ENCODE measurements at places on chromosomes 5 and 9. TPM values are rescaled to one million over a fixed set of nuclear protein-coding genes. Genes with fewer than 3 reads are reported as not detected.
A peak's percentile ranks its signal among the peaks of the same experiment; 100 is the strongest.

DNA sequence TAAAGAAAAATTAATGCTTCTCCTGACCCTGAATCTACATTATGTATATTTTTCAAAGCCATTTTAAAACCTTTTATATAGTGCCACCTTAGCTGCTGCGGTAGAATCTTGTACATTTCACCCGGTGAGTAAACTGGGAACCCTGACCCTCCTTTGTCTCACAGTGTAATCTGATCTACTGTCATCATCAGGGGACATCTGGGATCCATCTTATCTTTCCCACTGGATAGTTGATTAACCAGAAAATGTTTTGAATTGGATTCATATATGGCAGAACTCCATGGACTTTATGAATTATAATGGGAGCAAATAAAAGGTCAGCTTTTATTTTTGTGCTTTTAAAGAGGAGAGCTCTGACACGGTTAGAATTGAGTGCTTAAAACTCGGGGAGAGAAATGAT lies 95.0 kb downstream of the ADAMTSL1 start:
- H3K36me3 ChIP-seq: no peaks in the 10 kb centered on the region
- no peak overlapping the region for H3K27ac ChIP-seq
- H3K4me3 ChIP-seq: no peak overlapping the region
- peaks cover 13% of the 10 kb centered on the region for H3K4me1 ChIP-seq

GRCh38 chr9:82037126-82037525 lies 48.6 kb downstream of the SPATA31D1 start:
- no peaks in the 10 kb centered on the region for H3K4me1 ChIP-seq
- H3K27ac ChIP-seq: no peak overlapping the region
- H3K36me3 ChIP-seq: no peaks in the 10 kb centered on the region
- DNase-seq: no peak
- no peak overlapping the region for H3K4me3 ChIP-seq

- no peak for DNase-seq
- no peak overlapping the region for H3K27ac ChIP-seq
- H3K4me3 ChIP-seq: no peak overlapping the region
- no peaks in the 10 kb centered on the region for H3K36me3 ChIP-seq
Measured at GRCh38 chr5:95899829-95900228, 61.8 kb downstream of the ELL2 start.

DNA sequence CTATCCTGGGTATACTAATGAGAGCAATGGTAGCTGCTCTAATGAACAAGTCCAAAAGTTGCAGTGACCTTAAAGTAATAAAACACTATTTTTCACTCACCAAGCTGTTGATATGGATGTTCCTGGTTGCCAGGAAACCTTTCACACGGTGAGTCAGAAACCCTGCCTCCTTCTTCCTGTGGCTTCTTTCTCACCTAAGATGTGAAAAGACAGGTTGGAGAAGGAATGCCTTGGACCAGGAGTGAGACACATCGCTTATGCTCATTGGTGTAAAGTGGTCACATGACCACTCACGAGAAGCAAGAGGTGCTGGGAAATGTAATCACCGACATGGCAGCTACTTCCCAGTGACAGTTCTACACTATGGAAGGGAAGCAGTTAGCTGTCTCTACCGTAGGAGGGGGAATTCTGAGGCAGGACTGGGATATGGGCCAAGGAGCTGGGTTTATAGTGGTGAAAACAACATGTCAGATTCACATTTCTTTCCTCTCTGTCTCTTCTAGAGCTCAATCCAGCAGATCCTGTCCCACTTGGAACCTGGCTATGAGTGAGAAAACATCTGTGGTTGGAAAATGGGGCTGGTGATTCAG lies 320.4 kb upstream of the KLF4 start:
- peaks cover 4% of the 10 kb centered on the region for H3K4me1 ChIP-seq
- no peaks in the 10 kb centered on the region for H3K36me3 ChIP-seq
- peak; percentile 18 for DNase-seq
- no peak overlapping the region for H3K4me3 ChIP-seq
- no peaks in the 10 kb centered on the region for H3K27me3 ChIP-seq
- no peak overlapping the region for H3K27ac ChIP-seq

DNA sequence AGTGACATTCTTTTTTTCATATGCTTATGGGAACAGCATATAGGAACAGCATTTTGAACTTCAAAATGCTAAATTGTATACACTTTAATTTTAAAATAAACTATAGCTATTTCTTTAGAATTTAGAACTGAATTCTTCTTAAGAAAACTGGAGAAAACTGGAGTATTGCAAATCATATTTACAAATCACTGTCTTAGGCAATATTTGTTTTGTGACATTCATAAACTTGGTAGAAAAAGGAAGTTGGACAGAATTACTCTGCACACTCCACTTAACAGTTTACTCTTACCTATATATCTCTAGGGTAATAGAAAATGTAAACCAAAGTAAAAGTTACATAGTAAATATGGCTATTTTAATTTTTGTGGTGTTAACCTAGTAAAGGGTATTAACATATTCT lies 3.1 kb downstream of the DMRTA1 start:
- H3K27ac ChIP-seq: no peak overlapping the region
- peaks cover 22% of the 10 kb centered on the region for H3K4me1 ChIP-seq
- H3K4me3 ChIP-seq: no peak overlapping the region
- no peak for DNase-seq
- H3K27me3 ChIP-seq: peaks cover 30% of the 10 kb centered on the region

The ZNG1C gene
- 16.1 TPM for total RNA-seq

DNA sequence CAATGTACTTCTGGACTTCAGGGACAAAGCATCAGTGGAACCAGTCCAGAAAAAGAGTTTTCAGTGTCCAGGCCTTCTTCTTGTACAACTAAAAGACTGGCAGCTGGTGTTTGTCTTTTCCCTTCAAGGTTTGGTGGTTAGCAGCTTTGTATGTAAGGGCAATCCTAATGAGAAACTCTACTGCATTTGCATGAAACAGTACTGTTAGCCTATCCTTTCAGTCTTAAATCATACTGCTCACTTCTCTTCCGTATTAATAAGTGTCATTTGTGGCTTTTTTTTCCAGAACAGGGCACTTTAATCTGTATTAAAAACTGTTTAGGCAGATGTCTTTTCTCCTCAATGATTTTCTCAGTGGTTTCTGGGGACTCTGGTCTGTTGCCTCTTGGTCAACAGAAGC lies 48.9 kb downstream of the FAM174A start:
- H3K27me3 ChIP-seq: no peaks in the 10 kb centered on the region
- no peaks in the 10 kb centered on the region for H3K4me1 ChIP-seq
- H3K27ac ChIP-seq: no peak overlapping the region
- H3K36me3 ChIP-seq: no peaks in the 10 kb centered on the region
- DNase-seq: no peak

- H3K27me3 ChIP-seq: no peaks in the 10 kb centered on the region
- H3K27ac ChIP-seq: no peak overlapping the region
- H3K4me1 ChIP-seq: no peaks in the 10 kb centered on the region
- DNase-seq: no peak
- no peaks in the 10 kb centered on the region for H3K36me3 ChIP-seq
- H3K4me3 ChIP-seq: no peak overlapping the region
Measured at GRCh38 chr5:35502206-35502605, 115.5 kb upstream of the SPEF2 start.

- no peak overlapping the region for H3K27ac ChIP-seq
- no peak for DNase-seq
- no peak overlapping the region for H3K4me3 ChIP-seq
- H3K27me3 ChIP-seq: peaks cover 22% of the 10 kb centered on the region
- H3K36me3 ChIP-seq: no peaks in the 10 kb centered on the region
Measured at GRCh38 chr5:73278693-73279092, 105.7 kb downstream of the TMEM174 start.

- no peak overlapping the region for H3K27ac ChIP-seq
- H3K4me1 ChIP-seq: peaks cover 4% of the 10 kb centered on the region
- no peaks in the 10 kb centered on the region for H3K27me3 ChIP-seq
- no peak overlapping the region for H3K4me3 ChIP-seq
- no peak for DNase-seq
Measured at GRCh38 chr5:103923616-103924168, 361.1 kb upstream of the NUDT12 start.

The CCDC180 gene
- total RNA-seq: 6.6 TPM

- peaks cover 9% of the 10 kb centered on the region for H3K4me1 ChIP-seq
- DNase-seq: peak; percentile 32
- no peaks in the 10 kb centered on the region for H3K36me3 ChIP-seq
- no peak overlapping the region for H3K27ac ChIP-seq
- H3K27me3 ChIP-seq: no peaks in the 10 kb centered on the region
Measured at GRCh38 chr9:33795819-33796218, 458 bp downstream of the PRSS3 start.

DNA sequence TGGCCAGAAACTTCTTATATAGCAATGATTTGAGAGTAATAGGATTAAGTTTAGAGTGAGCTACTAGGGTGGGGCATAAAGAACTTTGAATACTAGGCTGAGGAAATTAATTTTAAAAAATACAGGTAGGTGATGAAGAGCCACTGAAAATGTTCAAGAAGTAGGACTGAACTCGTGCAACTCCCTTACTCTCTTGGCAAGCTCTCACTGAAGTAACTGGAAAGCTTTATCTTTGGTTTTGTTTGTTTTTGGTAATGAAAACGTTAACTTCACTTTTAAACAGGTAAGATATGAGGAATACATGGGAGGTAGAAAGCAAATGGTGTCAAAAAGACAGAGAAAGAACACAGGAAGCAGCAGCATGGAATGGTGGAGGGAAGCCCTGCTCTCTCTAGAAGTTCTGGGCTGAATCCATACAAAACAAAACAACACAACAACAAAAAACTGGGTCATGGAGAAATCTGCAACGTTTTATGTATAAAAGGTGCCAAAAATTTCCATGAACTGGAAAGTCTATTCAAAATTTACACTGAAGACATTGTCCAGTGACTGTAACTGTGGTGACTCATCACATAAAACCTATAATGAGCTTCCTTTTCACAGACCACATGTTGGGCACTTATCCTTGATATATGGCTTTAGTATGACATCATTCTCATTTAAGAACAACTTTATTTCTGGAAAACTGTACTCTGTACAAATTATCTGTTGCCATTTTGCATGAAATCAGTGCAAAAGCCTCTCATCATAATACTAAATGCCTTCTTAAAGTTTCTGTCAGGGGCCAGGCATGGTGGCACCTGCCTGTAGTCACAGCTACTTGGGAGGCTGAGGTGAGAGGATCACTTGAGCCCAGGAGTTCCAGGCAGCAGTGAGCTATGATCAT lies 91.2 kb upstream of the CHD1 start:
- H3K27ac ChIP-seq: peak overlapping the region; percentile 75
- no peak for DNase-seq
- no peak overlapping the region for H3K4me3 ChIP-seq
- H3K4me1 ChIP-seq: peaks cover 60% of the 10 kb centered on the region
- H3K36me3 ChIP-seq: no peaks in the 10 kb centered on the region

The PCDHA9 gene
- total RNA-seq: 0.37 TPM

- H3K36me3 ChIP-seq: no peaks in the 10 kb centered on the region
- H3K4me1 ChIP-seq: peaks cover 3% of the 10 kb centered on the region
- DNase-seq: no peak
- H3K27ac ChIP-seq: no peak overlapping the region
Measured at GRCh38 chr9:8139756-8140155, 340.2 kb upstream of the DMAC1 start.

DNA sequence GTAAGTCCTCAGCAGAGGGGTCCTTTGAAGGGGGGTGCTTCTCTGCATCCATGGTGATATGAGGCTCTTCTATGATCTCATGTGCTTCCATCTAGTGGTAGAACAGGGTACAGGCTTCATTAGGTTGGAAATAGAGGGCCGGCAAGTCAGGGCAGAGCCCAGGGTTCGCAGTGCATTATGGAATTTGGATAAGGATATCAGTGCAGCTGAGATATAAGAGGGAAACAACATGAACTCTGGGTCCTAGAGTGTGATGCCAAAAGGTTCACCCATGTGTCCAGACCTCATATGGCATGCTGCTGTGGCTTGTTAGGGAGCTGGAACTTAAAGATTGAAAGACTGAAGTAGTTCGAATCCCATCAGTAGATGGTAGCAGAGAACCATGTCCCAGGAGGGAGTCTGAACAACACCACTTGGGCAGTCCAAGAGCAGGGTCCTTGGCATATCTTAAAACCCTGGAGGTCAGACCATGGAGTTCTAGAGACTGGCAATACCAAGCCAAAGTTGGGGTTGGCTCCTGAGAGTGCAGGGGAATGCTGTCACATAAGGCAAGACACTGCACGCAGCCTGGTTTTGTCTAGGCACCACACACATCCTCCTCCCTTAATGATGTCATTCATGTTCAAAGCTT lies 2.3 kb downstream of the FAM221B start:
- no peaks in the 10 kb centered on the region for H3K27me3 ChIP-seq
- no peak overlapping the region for H3K27ac ChIP-seq
- H3K4me1 ChIP-seq: peaks cover 22% of the 10 kb centered on the region
- no peak overlapping the region for H3K4me3 ChIP-seq

DNA sequence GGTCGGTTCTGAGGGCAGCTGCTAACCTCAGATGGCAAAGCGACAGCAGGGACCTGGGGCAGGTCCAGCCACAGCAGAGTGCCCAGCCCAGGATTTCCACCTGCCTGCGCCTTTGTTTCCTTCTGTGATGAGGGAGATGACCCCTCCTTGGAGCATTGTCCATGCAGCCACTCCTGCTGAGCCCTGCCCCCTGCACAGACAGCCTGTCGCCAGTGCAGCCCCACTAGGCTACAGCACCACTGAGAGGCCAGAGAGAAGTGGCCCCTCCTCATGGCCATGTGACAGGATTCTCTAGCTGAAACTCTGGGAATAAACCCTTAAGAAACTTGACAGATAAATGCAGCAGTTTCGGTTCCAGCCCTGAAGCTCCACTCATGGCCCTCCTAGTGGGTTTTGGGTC lies 10.5 kb upstream of the MRNIP start:
- H3K27ac ChIP-seq: no peak overlapping the region
- H3K27me3 ChIP-seq: no peaks in the 10 kb centered on the region
- DNase-seq: no peak
- H3K36me3 ChIP-seq: peaks cover 31% of the 10 kb centered on the region
- H3K4me3 ChIP-seq: no peak overlapping the region

The PCDHA13 gene
- 0.32 TPM for total RNA-seq

The OMD gene
- 6.7 TPM for total RNA-seq

DNA sequence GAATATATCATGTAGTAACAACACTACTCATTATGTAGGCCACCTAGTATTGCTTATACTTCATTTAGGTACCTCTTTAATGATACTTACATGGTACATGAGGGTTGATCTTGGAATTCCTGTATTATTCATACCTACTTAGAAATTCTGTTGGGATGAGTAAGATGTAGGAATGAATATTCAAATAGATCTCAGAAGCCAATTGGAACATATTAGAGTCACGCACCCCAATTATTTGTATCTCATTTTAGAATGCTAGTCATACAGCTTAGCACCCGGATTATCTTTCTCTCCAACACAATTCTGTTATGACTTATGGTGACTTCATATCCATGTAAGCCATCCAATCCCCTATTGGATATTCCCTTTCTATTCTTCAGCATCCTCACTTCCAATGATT lies 106.7 kb upstream of the SH3GL2 start:
- no peaks in the 10 kb centered on the region for H3K4me1 ChIP-seq
- DNase-seq: no peak
- H3K4me3 ChIP-seq: no peak overlapping the region
- H3K27me3 ChIP-seq: no peaks in the 10 kb centered on the region
- no peaks in the 10 kb centered on the region for H3K36me3 ChIP-seq
- H3K27ac ChIP-seq: no peak overlapping the region
